CD4-positive, alpha-beta T cell treated with Interleukin-10 for 1 hour (primary cell): ENCODE measurements at places on chromosomes 7 and 10.

DNA sequence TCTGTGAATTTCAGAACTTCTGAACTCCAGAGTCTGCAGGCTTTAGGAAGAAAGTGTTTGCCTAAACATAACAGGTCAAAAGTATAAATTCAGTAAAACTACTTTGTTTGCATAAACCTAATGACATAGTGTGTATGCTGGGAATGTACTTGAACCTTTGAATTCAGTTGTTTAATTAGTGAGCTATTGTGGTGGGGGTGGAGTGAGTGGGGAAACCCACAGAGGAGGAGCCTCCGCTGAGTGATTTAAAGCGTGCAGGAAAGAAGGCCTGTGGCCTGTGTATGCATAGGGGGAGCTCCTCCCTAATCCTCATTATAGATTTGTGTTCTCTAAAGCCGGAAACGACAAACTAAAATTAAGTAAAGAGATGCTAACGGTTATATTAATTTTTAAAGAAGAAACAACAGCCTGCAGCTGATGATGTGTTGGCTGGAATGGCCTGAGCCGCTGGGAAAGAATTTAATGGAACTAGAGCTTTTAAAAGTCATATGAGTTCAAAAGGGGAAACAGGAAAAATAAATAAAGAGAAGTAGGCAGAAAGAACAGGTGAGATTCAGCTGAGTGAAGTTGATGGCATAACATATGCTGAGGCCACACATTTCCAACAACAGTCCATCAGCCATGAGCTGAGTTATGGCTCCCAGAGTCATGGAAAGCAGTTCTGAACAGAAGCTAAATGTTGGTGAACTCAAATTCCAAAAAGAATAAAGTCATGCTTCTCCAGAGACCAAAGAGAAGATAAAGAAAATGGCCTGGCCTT lies 595.0 kb downstream of the GRM8 start:
- no peak for DNase-seq

DNA sequence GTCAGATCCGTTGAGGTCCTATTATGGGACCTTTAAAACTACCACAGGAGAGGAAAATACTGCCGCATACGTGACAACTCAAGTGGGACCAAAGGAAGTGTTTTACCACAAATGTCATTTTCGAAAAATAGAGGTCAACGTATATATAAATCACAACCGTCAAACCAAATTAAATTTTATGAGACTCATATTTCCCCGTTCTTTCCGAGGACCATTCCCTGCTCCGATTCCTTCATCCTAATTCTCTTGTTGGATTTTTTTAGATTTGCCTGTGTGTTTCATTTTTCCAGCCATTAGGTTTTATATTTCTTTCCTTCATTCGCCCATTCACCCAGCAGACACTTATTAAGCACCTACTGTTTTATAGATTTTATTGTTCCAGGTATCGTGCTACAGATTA lies 583.9 kb upstream of the FOXK1 start:
- DNase-seq: no peak

DNA sequence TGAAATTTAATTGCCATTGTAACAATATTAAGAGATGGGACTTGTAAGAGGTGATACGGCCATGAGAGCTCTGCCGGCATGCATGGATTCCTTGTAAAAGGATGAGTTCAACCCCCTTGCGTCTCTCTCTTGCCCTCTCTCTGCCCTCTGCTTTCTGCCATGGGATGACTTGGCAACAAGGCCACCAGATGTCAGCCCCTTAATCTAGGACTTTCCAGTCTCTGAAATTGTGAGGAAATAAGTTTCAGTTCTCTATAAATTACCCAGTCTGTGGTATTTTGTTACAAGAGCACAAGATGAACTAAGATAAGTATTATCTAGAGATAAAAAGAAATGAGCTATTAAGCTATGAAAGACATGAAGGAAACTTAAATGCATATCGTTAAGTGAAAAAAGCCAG lies 145.7 kb upstream of the AHR start:
- DNase-seq: no peak

- no peak for DNase-seq
Measured at GRCh38 chr7:44311561-44312495, 13.6 kb downstream of the CAMK2B start.

DNA sequence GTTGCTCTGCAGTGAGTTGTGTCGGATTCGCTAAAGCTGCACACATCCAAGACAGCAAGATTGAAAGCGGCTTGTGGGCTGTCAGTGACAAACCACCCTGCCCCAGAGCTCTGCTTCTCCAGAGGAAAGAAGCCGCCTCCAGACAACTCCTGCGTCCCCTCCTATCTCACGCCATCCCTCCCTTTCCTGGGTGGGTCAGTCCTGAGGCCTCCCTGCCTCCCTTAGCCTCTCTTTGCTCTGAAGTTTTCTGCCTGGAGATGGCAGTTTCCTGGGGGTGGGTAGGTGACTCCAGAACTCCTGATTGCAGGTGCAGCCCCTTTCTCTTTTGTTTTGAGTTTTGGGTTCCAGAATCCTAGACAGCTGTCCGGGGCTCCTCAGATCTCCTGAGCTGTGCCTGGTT lies 78.7 kb downstream of the EMX2 start:
- no peak for DNase-seq

- DNase-seq: no peak
Measured at GRCh38 chr7:139271718-139272628, 40.9 kb downstream of the UBN2 start.

DNA sequence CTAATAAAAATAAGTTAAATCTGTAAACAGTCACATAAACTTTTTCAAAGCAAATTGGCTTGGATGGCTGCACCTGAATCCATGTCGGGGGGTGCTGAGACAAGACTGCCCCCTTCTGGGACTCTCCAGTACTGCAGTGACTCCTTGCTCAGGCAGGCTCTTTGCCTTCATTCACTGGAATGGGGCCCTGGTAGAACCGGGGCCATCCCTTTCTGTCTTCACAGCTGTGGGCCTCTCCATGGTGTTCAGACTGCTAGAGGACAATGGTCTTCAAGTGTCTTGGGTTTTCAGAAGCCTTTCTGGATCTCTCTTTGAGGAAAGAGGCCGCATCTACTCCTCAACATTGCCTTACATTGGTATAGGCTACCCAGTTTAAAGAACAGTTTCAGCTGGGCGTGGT lies 16.1 kb upstream of the IMPDH1 start:
- peak; percentile 82 for DNase-seq

DNA sequence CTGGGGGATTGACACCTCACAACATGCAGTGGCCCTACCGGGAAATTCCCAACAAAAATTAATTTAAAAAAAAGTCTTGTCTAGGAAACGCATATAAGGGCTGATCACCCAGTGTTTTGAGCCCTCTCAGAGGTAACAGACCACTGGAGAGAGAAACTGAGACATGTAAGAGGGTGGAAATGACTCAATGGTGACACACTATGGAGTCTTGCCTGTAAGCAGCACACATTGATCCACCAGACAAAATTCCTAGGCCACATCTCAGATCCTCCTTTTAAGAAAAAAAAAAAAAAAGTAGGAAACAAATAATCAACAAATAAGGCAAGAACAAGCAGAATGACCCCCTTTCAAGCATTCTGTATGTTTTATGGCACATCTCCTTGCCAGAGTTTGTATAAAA lies 296.2 kb downstream of the MAGI2 start:
- no peak for DNase-seq

GRCh38 chr10:61170594-61170993 lies 226.6 kb upstream of the RHOBTB1 start:
- DNase-seq: no peak

DNA sequence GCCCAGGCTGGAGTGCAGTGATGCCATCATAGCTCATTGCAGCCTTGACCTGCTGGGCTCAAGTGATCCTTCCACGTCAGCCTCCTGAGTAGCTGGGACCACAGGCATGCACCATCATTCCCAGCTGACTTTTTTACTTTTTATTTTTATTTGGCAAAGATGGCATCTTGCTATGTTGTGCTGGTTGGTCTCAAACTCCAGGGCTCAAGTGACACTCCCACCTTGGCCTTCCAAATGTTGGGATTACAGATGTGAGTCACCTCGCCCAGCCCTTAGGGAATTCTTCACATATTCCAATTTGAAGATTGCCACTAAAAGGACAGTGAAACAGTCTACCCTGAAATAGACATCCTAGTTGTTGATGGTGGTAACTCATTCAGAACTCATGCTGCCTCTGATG lies 27.7 kb downstream of the SUGCT start:
- DNase-seq: no peak

- no peak for DNase-seq
Measured at GRCh38 chr10:15486404-15486803, 115.3 kb upstream of the FAM171A1 start.

DNA sequence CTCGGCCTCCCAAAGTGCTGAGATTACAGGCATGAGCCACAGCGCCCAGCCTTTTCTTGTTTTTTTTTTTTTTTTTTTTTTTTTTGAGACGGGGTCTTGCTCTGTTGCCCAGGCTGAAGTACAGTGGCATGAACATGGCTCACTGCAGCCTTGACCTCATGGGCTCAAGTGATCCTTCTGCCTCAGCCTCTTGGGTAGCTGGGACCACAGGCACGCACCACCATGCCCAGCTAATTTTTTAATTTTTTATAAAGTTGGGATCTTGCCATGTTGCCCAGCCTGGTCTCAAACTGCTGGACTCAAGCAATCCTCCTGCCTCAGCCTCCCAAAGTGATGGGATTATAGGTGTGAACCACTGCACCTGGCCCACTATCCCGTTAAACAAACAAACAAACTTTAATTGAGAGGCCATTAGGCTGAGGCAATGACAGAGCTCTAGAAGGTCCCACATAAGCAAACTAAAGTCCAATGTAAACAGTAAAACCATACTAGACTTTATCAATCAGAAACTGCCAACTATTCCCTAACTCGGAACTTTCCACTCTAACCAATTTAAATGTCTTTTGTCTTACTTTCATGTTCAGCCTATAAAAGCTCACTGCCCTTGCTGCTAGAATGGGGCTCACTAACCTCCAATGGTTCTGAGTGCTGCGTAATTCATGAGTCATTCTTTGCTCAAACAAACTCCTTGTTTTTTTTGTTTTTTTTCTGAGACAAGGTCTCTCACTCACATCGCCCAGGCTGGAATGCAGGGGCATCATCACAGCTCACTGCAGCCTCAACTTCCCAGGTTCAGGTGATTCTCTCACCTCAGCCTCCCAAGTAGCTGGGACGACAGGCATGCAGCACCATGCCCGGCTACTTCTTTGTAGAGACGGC lies 1.9 kb downstream of the DHX32 start:
- no peak for DNase-seq

GRCh38 chr7:78862411-78862900 lies 591.0 kb downstream of the MAGI2 start:
- DNase-seq: no peak

DNA sequence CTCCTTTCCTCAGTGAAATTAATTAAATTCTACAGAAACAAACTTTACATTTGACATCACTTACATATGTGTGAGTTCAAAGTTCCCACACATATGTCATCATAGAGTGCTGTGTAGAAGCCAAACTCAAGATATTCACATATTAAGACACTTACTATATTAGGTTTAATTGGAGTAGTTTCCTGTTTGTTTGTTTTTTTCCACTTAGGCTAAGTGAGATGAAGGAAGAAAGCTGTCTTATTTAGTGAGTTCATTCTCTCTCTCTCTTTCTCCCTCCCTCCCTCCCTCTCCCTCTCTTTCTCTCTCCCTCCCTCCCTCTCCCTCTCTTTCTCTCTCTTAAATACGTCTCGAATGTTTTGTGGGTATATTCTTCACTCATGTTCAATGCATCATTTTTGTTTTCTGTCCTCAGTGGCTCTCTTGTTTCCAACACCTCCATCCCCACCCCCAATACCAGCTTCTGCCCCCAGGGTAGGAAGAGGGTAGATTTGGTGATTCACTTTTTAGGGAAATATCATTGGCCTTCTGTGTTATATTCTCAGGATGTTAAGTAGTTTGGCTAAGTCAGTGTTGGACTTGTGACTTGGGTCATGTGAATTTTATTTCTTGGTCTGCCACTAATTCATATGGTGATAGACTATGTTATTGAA lies 262.0 kb downstream of the FRMD4A start:
- no peak for DNase-seq
